ENCODE measurements at places on chromosomes 2 and 18.

DNA sequence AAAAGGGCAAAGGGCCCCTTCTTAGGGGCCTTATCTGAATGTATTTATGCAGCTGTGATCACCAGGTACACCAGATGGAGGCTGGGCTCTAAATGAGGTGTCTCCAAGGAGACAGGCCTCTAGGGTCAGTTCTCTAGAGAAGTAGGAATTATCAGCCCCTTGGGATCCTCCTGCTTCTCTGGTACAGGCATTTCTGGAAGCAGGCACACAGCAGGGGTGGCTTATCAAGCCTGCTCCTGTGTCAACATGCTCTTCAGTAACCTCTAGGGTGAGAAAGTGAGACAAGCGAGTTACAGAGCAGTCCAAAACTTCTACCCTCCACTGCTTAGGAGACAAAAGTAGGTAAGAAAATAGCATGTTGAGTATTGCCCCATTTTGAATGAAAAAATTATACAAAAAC, 13.8 kb downstream of the TPGS2 start:
- no peak for DNase-seq

DNA sequence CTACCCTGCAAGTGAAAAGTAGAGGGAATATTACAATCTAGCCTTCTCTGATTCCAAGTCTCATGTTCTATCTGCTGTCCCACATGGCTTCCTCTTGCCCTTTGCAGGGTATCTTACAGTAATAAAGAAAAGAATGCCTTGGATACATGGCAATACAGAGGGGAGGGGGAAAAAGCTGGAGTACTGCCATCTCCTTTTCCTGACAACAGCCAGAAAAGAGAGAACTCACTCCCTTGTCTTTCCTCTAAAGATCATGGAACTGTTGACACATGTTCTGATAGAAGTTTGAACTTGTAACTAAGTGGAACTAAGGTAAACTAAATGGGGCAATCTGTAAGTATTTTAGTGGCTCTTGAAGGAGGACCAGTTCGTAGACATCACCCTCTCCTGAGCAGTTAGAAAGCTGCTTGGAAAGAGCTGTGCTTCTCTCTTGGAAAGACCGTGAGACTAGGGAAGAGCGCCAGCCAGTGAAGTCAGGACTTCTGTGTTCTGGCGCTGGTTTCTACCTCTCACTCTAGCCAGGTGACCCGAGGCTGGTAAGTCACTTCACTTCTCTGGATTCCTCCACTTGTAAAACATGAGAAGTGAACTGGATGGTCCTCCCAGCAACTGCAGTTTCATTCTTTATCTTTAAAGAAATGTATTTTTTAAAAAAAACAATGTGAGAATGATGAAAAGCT, 242.3 kb upstream of the FOSL2 start:
- no peak for DNase-seq

GRCh38 chr2:46615986-46616485, 136.7 kb downstream of the TMEM247 start:
- no peak for DNase-seq

- DNase-seq: no peak
These were observed 132.3 kb downstream of the RTP5 start for GRCh38 chr2:242001853-242002252.

GRCh38 chr2:45236268-45236667, 227.0 kb upstream of the SIX2 start:
- no peak for DNase-seq

Data from fibroblast of skin of left quadriceps (primary cell).